T-helper 2 cell treated with Interferon-gamma antibody and Interleukin-4, amounts not matched to agents 5 μg/mL and 100 μg/mL, for 36 hours (primary cell): ENCODE measurements at places on chromosomes 2 and 18.

DNA sequence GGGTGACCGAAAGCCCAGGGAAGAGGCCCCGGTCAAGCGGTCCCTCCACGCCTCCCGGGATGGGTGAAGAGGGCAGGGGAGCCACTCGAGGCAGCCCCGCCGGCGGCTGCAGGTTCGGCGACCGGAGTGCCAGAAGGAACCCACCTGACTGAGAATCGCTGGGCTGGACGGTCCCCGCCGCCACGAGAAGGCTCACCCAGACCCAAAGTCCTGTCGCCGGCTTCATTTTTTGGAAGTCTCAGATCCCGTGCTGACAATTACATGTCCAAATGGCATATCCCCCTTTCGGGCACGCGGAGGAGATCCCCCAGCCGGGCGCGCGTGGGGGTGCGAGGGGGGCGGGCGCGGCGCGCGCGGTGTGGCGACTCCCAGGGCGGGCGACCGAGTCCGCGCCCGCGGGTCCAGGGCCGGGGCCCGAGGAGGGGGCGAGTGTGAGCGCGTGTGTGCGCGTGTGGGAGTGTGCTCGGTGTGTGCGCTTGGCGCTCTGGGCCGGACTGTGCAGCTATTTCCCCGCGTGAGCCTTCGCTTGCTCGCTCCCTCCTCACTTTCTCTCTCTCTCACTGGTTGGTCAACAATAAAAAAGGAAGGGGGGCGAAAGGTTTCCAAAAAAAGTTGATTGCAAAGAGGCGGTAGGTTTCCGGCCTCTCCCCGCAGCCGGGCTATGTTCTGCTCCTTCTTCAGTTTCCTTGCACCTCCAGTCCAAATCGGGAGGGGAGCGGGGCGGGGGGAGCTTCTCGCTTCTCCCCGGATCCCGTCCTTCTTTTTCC is at the start of gene ERBB4:
Gene ERBB4 (minus strand): TSS at position 498 of the 767 bp plus-strand sequence. CDS start 272 bp downstream, at position 226.
- DNase-seq: no peak

DNA sequence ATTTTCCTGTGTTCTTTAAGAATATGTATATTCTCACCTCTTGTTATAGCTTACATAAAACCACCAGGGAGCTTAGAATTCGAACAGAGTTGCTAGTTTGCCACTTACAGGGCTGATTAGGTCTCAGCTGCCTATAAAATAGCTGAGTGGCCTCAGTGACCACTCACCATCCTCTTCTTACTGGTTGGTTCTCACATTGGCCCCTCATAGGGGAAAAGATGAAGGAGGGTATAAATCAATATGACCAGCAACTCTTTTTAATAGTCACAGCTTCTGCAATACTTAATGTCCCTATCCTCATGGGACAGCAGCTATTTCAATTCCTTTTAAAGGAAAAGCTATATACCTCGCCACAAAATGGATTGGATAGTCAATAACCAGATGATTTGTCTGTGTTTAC is 199.4 kb upstream of the CDH20 start:
- DNase-seq: no peak

DNA sequence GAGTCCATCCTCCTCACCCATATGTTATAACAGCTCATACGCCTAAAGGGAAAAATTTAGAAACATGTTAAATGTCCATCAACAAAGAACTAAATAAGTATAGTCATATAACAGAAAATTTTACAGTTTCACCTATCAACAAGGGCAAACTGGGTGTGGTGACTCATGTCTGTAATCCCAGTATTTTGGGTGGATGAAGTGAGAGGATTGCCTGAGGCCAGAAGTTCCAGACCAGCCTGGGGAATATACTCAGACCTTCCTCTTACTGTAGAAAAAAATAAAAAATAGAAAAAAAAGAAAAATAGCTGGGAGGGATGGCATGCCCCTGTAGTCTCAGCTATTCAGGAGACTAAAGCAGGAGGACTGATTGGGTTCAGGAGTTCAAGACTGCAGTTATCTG is 48.3 kb upstream of the GULP1 start:
- DNase-seq: no peak

- no peak for DNase-seq
These were observed 678.9 kb downstream of the ARHGAP15 start for GRCh38 chr2:143808166-143808565.

GRCh38 chr18:48827291-48828193 is 123.2 kb downstream of the SMAD7 start:
- no peak for DNase-seq

DNA sequence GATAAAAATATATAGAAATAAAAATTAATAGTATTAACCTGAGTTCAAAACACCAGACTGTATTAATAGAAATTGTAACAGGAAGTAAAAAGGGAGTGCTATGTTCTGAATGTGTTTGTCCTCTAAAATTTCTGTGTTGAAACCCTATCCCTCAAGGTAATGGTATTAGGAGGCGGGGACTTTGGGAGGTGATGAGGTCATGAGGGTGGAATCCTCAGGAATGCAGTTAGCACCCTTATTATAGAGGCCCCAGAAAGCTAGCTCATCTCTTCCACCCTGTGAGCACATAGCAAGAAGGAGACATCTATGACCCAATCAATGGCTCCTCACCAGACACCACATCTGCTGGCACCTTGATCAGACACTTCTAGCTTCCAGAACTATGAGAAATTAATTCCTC is 124.5 kb downstream of the CMPK2 start:
- DNase-seq: no peak

DNA sequence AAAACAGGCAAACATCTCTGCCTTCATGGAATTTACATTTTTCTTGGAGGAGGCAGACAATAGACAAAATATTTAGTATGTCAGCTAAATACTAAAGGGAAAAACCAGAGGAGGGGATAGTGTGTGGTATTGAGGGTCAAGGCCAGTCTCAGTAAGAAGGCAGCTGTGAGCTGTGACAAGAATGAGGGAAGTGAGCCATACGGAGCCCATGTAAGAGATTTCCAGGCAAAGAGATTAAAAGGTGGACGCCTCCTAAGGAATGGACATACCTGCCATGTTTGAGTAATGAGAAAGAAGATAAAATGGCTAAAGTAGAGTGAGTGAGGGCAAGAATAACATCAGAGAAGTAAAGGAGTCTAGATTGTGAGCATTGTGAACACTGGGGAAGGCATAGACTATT is 2.2 kb upstream of the SCN2A start:
- DNase-seq: no peak

GRCh38 chr18:53056064-53056463 is 716.1 kb downstream of the DCC start:
- DNase-seq: no peak

DNA sequence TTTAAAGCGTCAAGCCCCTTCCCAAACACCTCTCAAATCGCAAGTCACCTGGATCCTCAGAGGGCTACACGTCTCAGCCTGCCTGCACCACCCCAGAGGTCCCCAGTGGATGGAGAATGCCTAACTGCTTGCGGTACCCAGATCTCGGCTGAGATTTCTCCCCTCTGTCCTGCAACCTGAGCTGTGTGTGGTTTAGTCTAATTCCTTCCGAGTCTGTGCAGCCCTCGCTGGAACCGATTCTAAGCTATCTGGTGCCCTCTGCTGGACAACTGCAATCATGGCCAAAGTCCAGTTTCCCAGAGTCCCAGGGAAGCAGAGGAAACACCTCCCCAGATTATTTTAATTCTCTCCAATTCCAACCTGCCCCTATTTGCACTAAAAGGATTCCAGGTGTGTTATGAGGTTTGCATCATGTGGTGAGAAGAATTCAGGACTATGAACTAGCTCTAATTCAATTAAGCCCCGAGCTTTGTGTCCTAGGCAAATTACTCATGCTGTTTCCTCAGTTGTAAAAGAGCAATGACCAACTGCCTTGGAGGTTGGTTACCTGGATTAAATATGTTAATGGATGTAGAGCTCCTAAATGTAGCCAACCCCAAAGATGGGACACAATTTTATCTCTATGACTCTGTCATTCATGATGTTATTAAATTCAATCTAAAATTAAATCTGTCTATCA is 276.1 kb upstream of the NCKAP5 start:
- peak; percentile 7 for DNase-seq
